CD8-positive, alpha-beta T cell (primary cell): ENCODE measurements at places on chromosomes 6 and 20.

GRCh38 chr6:126766820-126767219 is 351.7 kb upstream of the RSPO3 start:
- no peak for DNase-seq

- no peak for DNase-seq
Measured at GRCh38 chr20:32359633-32360332, 1.7 kb downstream of the ASXL1 start.

DNA sequence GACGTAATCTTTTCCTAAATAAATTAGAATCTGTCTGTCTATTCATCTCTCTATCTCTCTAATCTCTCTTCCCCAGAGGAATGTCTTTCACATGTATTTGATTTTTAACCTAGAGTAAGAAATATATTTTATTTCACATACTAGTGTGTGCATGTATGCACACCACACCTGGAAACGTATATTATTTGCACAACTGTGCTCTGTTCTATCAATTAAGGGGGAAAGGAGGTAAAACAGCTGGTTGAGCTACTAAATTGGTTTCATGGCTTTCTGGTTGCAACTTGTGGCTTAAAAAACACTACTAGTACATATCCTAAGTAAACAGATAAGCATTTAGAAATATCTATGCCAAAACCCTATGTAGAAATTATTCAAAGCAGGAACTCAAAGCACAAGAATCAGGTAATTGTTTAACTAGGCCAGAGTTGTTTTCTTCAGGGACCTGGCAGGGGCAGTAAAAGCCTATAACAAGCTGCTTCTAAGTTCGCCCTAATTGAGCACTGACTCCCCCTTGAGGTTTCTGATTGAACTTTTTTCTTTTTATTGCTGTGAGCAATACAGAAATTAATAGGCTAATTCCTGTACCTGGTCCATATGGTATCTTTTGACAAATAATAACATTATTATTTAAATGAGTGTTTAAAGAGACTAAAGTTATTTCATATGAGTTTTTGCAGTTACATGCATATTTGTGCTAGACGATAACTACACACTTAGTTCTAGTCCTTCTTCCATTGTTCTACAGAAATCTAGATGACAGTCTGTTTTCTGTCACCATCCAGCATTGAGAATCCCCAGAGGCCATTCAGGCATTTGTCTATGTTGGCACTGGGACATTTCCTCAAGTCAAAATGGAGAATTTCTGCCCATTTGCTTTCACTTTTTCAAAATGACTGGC is 88.6 kb downstream of the MCHR2 start:
- peak; percentile 44 for DNase-seq

GRCh38 chr6:71387179-71387578 is 98.6 kb downstream of the OGFRL1 start:
- DNase-seq = no peak

DNA sequence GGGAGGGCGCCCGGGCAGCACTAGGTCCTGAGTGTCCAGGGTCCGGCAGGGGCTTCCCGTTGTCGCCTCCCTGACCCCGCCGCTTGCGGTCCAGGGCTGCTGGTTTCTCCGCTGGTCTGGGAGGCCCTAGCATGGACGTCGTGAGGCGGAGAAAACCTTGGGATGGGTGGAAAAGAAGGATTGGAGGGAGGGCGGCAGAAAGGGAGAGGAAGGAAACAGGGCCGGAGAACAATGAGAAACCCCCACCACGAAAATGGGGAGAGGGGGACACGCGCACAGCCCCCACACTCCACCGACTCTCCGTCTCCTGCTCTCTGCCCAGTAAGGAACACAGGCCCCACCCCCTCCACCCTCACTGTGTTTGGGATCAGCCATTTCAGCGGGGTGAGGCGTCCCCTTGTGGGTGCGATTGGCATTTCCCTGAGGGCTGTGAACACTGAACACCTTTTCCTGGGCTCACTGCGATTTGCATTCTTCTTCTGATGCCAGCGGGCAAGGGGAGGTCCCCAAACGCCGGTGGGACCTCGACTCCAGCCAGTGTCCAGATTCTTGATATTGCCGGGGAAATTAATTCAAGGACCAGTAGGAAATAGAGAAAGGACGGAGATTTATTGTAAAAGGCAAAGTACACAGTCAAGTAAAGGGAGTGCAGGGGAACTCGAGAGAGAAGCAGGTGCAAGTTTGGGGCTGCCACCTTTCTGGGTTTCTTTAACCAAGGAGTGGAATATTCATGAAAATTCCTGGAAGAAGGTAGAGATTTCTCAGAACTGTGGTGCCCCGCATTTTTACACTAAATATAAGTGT is 3.3 kb upstream of the RAET1G start:
- peak; percentile 73 for DNase-seq

DNA sequence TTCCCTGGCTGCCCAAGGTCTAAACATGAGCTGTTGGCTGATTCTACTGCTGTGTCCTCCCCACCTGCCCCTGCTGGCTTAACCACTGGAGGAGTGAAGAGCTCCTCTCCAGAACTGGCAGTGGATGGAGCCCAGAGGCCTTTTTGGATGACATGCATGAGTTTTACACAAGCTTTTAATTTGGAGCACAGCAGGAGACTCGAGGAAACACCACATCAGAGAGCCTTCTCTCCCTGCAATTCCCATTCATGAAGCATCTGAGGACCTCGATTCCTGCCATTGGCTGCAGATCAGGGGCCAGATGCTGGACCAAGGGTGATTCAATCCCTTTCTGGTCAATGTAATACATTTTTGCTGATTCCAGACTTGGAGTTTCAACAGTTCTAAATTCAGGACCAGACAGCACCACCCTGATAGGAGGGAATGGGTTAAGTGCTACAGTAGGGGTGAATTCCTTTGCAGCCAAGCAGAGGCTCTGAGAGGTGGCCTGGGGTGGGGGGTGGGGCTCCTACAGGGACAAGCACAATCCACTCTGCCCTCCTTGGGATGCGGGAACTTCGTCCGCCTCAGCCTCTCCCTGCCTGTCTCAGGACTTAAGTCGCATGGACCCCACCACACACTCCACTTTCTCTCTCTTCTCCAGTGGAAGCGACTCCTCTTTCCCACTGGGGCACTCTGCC is 599 bp upstream of the PSORS1C1 start:
- DNase-seq = no peak

- DNase-seq = no peak
Measured at GRCh38 chr20:1003920-1004697, 2.0 kb upstream of the RSPO4 start.

GRCh38 chr6:88815491-88815890 is 147.9 kb downstream of the RNGTT start:
- DNase-seq = no peak

GRCh38 chr6:33297956-33298772 is 578 bp downstream of the RGL2 start:
- DNase-seq = peak; percentile 37

DNA sequence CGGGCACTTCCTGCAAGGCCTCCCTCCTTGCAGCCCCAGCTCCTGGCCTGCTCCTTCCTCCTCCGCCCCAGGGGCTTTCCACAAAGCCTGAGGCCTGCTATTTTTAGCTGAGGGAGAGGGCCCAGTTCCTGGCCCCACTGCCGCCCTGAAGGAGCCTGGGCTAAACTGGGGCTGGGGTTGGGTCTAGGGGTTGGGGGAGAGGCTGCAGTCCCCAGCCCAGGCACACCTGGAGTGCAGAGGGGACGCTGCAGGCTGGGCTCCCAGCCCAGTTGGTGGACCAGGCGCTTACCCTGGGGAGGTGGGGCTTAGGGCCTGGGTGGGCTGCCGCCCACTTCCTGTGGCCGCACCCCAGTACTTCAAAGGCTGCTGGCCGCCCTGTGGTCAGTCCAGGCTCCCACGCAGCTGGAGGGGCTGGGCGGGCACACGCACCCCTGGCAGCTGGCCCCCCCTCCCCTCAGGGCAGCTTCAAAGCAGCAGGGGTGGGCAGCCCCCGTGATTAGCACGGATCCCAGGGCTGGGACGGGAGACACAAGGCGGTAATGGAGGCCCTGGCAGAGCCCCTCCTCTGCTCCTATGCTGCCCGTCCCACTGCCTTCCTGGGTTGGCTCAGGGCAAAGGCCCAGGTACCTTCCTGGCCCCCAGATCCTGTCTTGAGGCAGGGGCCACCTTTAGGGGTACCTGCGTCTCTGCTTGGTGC is 7.1 kb upstream of the ABHD16B start:
- DNase-seq = no peak

GRCh38 chr6:129133770-129134192 is 250.8 kb downstream of the LAMA2 start:
- DNase-seq = no peak
